Stimulated activated CD4-positive, alpha-beta T cell treated with anti-CD3 and anti-CD28 coated beads, Interleukin-4, amount 100 ng/mL, for 24 hours (primary cell): ENCODE measurements at places on chromosomes 4 and X.

- no peak for DNase-seq
Observed at GRCh38 chr4:182083671-182084410, 159.4 kb upstream of the TENM3 start.

- DNase-seq = no peak
Observed at GRCh38 chrX:12441381-12442128, 303.3 kb downstream of the FRMPD4 start.

GRCh38 chrX:805988-806387, 175.4 kb downstream of the SHOX start:
- DNase-seq = no peak

DNA sequence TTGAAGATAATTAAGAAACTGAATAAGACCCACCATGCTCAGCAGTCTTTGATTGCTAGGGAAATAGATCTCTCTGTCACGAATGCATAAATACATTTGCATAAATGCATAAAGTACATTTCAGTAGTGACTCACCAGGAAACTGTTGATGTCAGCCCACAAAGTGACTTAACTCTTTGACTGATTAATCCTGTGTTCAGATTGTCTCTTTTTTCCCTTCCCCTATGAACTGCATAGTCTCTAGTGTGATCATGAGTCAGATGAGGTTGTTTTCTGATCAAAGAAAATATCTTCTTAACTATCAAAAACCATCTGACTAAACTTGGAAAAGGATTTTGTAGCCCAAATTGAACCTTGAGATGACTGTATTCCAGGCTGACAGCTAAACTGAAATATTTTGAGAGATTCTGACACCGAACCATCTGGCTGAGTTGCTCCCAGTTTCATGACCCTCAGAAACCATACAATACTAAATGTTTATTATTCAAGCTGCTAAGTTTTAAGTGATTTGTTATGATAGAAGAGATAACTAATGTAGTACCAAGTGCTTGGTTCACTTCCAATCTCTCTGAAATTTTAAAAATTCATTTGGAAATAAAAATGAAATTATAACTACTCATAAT, 1381.5 kb upstream of the AGA start:
- no peak for DNase-seq

DNA sequence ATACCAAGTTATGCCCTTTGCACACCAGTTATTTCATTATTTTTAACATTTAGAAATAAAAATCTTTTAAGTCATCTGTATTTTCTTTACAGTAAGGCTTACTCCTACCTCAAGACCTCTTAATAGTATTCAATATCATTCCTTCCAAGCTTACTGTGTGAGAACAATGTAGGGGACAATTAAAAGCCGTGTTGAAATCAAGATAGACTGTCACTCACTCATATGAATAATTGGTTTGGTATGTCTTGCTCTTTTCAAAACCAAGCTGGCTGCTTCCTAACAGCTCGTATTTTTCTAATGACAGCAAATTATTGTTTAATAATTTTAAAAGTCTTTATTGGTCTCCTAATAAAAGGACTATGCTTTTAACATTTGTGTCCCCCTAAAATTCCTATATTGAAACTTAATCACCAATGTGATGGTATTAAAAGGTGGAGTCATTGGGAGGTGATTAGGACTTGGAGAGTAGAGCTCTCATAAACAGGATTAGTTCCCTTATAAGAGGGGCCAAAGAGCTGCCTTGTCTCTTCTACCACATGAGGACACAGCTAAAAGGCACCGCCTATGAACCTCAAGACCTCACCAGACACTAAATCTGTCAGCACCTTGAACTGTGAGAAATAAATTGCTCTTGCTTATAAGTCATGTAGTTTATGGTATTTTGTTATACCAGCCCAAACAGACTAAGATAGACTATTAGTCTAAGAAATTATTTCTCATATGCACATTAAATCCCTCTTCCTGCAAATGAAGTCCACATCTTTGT, 4.1 kb downstream of the ABCB7 start:
- DNase-seq = no peak

GRCh38 chr4:23117826-23118225, 425.1 kb downstream of the GBA3 start:
- DNase-seq = no peak

GRCh38 chr4:83110970-83111750, 3.4 kb downstream of the PLAC8 start:
- DNase-seq = no peak

DNA sequence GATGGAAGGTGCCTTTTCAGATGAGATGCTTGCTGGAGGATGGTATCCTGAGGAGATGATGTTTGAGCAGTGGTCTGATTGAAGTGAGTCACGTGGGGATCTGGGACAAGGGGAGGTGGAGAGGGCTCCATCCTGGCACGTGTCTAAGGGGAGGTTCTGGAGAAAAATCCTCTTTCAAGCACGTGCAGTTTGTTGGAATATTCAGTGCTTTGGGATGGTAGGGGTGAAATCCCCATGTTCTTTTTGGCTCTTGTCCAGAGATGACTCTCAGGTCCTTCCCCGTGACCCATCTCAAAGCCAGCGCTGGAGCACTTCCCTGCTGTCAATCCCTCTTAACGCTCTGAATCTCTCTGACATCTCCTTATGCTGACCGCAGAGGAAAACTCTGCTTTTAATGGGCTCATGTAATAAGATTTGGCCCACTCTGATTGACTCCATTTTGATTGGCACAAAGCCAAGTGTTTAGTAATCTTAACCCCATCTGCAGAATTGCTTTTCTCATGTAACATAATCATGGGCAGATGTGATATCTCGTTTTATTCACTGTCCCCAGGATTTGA, 10.8 kb upstream of the KLKB1 start:
- no peak for DNase-seq

GRCh38 chr4:38782452-38783108, at the start of gene TLR10:
TSS of gene TLR10 (minus strand) at chr4:38782990. CDS start at chr4:38775590, 7,400 bp downstream.
- DNase-seq = peak; percentile 53

- peak; percentile 42 for DNase-seq
Observed at GRCh38 chrX:47637546-47638195, 7.9 kb upstream of the CFP start.

GRCh38 chr4:8133897-8134563, 24.6 kb downstream of the ABLIM2 start:
- no peak for DNase-seq

DNA sequence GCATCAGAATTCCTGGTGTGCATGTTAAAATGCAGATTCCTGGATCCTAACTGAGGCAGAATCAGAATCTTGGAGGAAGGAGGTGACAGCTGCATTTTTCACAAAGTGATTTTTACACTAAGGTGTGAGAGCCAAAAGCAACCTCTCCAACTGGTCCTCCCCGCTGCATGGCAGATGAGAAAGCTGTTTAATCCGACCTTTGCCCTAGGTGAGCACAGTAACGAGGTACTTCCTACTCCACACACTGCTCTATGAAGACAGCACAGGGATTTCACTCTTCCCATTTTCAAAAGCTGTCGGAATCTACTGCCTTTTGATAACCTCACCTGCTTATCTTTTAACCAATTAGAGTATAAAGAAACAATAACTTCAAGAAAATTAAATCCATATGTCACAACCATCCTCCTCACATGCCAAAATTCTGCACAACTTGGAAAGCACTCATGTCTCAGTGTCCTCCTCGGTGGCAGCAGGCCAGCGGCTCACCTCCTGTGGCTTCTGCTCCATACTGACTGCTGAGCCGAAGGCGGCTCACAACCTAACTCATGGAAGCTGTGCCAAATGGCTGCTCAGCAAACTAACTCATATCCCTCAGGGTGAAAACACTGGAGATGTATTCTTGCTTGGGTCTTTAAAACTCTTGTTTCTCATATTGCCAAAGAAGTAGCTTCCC, 3.6 kb downstream of the CASP6 start:
- no peak for DNase-seq

- DNase-seq = no peak
Observed at GRCh38 chr4:89379511-89380044, 72.0 kb upstream of the GPRIN3 start.

GRCh38 chr4:14403132-14403531, 599.1 kb upstream of the CPEB2 start:
- DNase-seq = no peak

DNA sequence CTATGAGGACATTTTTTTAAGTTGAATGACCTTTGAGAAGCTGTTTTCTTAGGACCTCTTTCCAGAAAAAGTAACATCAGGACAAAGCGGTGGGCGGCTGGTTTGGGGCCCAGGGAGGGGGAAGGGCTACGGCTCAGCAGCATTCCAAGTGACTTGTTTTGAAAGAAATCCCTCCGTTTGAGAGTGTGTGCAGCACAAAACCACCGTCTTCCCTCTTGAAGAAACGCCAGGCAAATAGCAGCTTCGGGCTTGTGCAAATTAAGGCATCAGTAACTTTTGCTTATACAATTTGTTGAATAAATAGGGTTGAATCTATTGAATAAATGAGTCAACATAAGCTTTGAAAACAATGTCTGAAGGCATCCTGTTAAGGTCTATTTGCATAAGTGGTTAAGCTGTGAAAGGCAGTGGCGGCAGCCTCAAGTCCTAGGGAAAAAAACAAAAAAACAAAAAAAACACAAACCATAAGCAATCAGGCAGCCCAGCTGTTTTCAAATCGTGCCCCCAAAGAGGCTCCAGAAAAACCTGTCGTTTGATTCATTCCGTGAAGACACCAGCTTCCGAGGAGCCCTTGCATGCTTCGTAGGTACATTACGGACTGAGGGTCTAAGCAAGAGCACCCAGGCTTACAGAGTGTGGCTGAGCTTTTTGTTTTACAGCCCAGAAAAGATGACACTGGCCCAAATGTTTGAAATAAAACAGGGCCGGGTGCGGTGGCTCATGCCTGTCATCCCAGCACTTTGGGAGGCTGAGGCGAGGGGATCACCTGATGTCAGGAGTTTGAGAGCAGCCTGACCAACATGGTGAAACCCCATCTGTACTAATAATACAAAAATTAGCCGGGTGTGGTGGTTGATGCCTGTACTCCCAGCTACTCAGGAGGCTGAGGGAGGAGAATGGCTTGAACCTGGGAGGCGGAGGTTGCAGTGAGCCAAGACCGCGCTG, 103.7 kb downstream of the CRLF2 start:
- DNase-seq = no peak

DNA sequence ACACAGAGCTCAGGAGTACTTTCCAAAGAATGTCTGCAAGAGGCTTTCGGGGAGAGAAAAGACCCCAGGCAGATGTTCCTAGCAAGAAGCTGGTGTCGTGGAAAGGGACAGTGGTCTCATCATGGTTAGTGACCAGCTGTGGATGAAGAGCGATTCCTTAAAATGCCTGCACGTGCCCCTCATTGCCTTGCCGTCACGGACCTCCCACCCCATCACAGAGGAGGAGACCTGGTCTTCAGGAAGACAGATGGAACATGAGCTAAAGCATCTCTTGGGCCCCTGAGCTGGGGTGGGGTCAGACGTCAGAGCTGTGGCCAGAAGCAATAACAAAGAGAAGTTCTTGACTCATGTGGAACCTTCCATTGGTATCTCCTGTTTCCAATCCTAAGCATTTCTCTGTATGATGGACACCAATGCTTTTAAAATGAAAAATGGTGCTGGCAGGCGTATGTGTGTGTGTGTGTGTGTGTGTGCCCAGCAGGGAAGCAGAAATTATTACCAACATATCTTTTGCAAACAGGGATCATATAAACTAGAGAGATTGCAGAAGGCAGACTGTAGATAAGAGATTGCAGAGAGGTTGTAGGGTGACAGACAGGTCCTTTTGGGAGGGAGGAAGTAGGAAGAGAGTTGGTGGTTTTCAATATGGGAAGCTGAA, 25.2 kb upstream of the ASMTL start:
- no peak for DNase-seq

DNA sequence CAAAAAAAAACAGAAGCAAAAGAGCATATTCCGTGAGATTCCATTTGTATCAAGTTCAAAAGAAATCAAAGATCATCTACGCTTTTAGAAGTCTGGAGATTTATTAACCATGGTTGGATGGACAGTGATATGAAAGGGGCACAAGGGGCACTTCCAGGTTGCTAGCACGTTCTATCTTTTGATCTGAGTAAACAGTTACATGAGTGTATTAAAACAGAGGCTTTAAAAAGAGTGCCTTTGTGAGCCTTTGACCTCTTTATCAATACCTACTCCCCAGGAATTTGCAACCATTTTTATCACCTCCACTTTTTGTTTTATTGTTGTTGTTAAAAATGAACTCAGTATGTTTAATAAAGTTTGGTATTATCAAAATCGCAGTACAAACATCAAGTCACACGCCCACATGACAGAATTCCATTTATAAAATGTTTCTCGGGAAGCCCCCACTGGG, 72.4 kb upstream of the UCP1 start:
- DNase-seq = no peak

GRCh38 chr4:17490575-17491059, 21.3 kb downstream of the QDPR start:
- DNase-seq = no peak

DNA sequence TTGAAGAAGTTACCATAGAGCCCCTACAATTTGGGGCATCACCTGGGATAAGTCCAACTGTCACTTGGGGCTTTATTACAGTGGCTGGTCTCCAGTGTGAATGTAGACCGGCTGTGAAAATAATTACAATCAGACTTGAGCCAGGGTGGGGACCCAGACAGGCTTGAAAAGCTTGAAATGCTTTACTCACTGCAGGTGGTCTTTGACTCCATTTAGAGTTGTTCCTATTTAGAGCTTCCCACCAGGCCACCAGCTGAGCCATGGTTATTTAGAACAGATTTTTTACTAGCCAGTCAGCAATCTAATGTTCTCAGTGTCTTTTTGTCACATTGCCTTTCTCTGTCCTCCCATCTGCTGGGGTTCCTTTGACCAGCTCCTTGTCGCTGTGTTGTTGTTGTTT, 5.7 kb downstream of the ARHGAP10 start:
- no peak for DNase-seq

DNA sequence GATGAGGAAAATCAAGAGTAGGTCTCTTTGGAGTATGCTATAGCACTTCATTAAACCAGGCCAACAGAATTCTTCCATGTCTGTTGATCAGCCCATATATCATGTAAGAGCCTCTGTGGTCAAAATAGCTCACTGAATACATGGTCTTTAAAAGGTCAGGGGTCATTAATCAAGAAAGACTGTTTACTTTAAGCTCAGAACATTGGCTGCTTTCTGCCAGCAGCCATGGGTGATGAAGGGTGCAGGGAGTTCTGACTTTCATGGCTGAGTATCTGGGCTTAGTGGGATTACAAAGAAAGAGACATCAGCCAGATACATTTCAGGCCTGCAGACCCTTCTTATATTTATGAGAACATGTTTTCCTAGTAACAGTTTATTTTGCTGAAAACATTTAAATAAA, 7.1 kb upstream of the C4orf54 start:
- DNase-seq = no peak

DNA sequence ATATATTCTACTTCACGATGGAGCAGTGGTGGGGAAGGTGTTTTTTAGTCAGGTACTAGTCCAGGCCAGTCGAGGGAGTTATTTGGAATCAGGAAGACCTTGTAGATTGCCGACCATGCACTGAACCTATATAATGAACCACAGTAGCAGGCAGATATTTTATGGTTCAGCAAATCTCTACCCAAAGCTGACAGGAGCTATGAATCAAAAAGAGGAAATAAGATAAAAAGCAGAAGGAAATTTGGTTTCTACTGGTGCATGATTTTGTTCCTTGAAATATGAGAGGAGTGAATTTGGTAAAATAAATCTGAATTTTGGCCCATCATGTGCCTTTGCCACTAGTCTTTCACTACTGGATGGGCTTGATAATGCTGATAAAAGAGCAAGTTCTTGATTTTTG, 924.3 kb upstream of the DIAPH2 start:
- DNase-seq = no peak
